ENCODE measurements at places on chromosomes 5 and 9. TPM values are rescaled to one million over a fixed set of nuclear protein-coding genes. Genes with fewer than 3 reads are reported as not detected.

RANBP3L gene
- total RNA-seq: 6.5 TPM

GRCh38 chr5:180467028-180467975, 26.9 kb upstream of the CNOT6 start:
- DNase-seq: peak; percentile 54

FBLL1 gene
- 1.8 TPM for total RNA-seq

GRCh38 chr9:127562841-127563401, 49.2 kb upstream of the STXBP1 start:
- DNase-seq: no peak

FAM151B gene
- total RNA-seq: 2.7 TPM

DNA sequence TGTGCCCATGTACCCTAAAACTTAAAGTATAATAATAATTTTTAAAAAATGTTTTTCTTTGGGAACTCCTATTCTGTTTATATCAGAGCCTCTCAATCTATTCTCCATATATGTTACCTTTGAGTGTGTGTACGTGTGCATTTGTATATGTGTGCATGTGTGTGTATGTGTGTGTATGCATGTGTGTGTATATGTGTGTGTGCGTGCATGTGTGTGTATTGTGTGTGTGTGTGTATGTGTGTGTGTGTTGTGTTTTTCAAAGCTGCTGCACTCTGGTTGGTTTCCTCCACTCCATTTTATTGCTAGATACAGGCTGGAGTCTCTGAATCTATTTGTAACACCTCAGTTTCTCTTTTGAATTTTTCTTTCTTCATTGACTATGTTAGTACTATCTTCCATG, 20.0 kb downstream of the SURF6 start:
- DNase-seq: no peak

CCDC187 gene
- 0.60 TPM for total RNA-seq

DNA sequence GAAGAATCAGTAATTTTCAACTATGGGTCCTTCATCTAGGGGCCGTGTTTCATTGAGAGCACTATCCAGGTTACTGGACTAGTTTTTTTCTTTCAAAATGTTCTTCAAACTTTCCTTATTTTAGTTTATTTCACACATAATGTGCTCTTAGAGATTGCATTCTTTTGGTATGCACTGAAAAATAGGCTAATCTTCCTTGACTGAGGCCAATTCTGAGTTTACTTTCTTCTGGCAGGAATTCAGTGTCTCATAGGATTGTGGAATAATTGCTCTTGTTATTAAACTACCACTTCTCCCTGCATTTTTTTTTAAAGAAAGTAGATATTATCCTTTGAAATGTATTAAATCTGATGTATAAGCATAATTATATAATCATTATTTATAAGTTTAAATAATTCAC, 624.5 kb downstream of the RAB3C start:
- no peak for DNase-seq

DNA sequence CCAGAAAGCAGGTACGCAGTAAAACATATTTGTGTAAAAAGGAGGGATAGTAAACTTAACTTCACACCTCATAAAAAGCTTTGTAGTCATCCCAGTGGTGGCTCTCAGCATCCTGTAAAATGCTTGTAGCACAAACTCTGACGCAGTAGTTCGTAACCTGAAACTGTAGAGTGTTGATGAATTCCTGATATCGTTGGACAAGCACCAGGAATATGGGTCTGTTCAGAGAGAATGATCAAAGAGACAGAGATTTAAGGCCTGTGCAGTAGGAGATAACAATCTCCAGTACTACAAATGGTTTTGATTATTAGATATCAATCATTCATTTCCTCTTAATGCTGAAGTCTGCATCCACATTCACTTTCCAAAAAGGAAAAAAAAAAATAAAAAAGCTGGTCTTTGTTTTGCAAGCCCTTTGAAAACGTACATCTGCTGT, 148.5 kb downstream of the KIAA0825 start:
- no peak for DNase-seq

GRCh38 chr5:14424011-14424685, 157.4 kb upstream of the OTULINL start:
- DNase-seq: no peak

- no peak for DNase-seq
These were observed 99.9 kb downstream of the SSBP2 start for GRCh38 chr5:81650987-81651386.

GRCh38 chr5:154442801-154443200, 3.0 kb upstream of the SAP30L start:
- DNase-seq: no peak

- no peak for DNase-seq
These were observed 57.1 kb upstream of the ANKH start for GRCh38 chr5:14928661-14929060.

DNA sequence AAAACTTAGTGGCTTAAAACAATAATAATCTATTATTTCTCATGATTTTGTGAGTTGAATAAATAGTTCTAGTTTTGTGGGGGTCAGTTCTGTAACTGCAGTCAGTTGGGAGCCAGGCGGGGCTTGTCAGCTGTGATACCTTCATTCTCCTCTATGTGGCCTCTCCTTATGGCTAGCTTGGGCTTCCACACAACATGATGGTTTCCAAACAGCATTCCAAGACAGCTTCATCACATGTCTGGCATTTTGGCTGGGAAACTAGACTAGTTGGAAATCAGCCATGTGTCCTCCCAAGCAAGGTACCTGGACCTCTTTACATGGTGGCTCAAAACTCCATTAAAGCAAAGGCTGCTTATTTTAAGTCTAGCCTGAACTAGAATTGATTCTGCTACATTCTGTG, 61.4 kb upstream of the RANBP3L start:
- no peak for DNase-seq

DNA sequence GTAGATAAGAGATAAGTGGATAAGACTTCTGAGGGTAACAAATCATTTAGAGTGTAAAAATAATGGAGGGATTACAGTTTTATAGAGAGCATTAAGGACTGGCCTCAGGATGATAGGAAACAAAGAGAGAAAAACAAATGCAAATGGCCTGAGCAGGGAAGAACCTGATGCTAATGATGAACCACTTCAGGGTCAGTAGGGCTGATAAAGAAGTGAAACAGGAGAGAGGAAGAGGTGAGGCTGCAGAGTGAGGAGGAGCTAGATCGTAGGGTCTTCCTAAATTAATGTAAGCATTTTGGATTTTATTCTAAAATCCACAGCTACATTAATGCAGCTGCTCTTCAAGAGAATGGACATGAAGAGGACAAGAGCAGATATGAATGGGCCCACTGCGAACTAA, 698.0 kb upstream of the MEF2C start:
- no peak for DNase-seq

BRINP1 gene
- 1.2 TPM for total RNA-seq

GRCh38 chr5:173743641-173744343, 127.3 kb upstream of the BOD1 start:
- DNase-seq: peak; percentile 30

FYB1 gene
- total RNA-seq: 2.4 TPM

DNA sequence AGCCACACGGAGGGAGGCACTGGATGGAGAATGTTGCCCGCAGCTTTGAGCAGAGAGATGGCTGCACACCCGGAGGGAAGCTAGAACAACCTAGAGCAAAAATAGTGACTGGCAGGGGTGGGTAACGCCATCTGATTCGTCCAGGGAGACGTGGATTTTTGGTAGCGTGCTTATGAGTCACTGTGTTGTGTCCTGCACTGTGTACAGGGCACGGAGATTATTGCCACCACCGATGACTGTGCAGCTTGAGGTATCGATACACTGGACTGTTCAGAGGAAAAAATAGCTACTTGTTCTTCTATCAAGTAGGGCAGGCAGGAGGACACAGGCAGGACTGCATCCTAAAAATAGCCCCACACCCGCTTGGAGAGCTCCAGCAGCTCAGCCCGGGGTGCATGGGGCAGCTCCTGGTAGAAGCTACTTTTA, 6.0 kb downstream of the UBE2QL1 start:
- no peak for DNase-seq

BTNL3 gene
- 31.3 TPM for total RNA-seq

GRCh38 chr5:5371957-5372356, 50.5 kb upstream of the ICE1 start:
- no peak for DNase-seq

AGXT2 gene
- 8.0 TPM for total RNA-seq

- DNase-seq: no peak
These were observed 15.8 kb downstream of the PSMB7 start for GRCh38 chr9:124399323-124399967.

GGTA1 gene
- total RNA-seq: 0.07 TPM

DNA sequence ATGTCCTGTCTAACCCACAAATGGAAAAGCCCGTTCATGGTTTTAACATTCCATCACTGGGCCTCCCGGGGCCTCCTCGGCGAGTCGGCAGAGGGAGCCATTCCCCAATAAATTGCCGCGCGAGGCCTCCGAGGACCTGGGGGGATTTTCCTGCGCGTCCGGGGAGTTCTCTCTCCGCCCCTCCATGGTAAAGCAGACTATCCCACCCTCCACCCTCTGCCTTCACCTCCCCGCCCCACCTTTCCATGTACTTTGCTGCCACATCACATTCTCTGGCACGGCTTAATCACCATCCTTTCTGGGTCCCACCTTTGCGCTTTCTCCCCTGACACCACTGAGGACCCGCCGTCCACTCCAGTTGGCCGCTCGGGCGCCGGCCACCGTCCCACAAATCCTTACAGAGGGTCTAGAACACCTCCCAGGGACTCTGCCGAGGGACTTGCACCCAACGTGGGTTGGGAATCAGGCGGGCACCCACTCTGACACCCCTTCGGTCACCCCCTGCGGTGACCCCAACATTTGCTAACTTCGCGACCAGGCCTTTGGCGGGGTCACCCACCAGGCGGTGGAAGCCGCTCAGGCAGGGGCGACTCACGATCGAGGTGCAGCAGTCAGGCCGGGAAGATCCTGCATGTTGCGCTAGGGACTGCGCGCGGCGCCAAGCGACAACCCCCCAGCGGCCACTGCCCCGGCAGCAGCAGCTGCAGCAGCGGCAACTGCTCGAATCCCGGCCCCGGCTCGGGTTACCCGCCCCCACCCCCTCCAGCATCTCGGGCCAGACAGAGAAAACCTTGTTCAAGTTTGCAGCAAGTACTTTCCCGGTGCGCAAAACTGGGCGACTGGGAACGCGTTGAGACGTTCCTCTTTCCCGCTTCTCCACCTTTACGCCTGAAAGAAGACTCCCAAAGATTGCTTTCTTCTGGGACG, at the start of gene MEGF10:
Gene MEGF10, plus strand, starts transcription at position 778 of the 927 bp plus-strand sequence. CDS start 40,513 bp downstream, outside the sequence.
- DNase-seq: peak; percentile 71

C5orf58 gene
- total RNA-seq: not detected

DNA sequence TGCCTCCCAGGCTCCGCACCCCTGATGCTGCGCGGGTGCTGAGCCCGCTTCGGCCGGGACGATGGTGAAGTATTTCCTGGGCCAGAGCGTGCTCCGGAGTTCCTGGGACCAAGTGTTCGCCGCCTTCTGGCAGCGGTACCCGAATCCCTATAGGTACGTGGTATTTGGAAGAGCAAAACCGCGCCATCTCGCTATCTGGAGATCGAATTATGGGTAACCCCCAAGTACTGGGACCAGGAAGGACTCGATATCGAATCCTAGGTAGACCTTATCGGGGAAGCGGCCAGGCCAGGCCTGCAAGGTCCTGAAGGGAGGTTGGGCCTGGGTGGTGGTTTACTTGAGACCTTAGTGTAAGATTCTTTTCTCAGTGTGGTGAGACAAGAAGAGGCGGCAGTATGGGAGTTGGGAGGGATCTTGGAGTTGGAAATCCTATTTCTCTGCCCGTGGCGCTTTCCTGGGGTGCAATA, 359 bp downstream of the PRELID1 start:
- DNase-seq: no peak

NUTM2F gene
- total RNA-seq: 0.87 TPM

FIBCD1 gene
- total RNA-seq: not detected

DNA sequence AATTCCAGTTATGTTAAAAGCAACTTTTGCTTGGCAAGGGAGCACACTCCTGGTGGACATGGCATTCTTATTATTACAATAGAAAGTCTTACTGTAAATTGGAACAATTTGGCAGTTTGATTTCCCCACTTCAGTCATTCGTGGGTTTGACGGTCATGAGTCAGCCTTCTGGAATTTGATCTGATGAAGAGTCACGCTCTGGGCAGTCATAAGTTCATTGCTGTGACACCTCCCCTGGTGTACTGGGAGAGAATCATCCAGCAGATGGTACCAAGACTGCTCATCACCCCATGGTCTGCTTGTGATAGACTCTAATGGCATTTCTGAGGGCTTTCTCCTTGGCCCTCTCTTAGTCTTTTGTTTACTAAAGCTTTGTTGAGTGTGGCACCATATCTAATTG, 53.8 kb downstream of the GLRA1 start:
- no peak for DNase-seq

- DNase-seq: peak; percentile 32
These were observed 31.2 kb upstream of the NDUFB6 start for GRCh38 chr9:32603914-32604852.

- DNase-seq: no peak
These were observed 52.9 kb downstream of the ARHGAP26 start for GRCh38 chr5:142823126-142823525.

SWI5 gene
- total RNA-seq: 29.0 TPM

THBS4 gene
- 0.48 TPM for total RNA-seq

NTRK2 gene
- 3.4 TPM for total RNA-seq

DNA sequence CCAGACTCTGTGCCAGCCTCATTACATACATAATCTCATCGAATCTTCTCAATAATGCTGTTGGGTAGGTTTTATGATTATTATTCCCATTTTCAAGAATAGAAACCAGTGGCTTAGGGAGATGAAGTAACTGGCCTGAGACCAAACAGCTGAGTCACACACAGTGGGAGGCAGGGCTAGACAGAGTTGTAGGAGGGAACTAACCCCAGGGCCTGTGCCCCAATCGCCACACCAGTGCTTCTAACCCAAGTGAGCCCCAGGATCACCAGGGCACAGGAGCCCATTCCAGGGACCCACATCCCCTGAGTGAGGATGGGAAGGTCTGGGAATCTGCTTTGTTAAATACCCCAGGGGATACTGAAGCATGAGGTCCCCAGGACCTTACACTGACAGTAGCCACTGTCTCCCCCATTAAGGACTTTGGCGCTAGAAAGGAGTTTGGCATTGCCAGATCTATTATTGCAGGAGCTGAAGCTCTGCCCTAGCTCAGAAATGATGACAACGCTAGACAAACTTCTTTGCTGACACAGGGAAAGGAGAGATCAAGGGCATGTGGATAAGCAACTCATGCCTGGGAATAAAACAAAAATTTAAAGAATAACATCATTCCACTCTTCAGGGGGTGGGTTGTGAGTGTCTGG, 63.8 kb upstream of the PPARGC1B start:
- DNase-seq: no peak
